ENCODE measurements at places on chromosomes 2 and 18.

DNA sequence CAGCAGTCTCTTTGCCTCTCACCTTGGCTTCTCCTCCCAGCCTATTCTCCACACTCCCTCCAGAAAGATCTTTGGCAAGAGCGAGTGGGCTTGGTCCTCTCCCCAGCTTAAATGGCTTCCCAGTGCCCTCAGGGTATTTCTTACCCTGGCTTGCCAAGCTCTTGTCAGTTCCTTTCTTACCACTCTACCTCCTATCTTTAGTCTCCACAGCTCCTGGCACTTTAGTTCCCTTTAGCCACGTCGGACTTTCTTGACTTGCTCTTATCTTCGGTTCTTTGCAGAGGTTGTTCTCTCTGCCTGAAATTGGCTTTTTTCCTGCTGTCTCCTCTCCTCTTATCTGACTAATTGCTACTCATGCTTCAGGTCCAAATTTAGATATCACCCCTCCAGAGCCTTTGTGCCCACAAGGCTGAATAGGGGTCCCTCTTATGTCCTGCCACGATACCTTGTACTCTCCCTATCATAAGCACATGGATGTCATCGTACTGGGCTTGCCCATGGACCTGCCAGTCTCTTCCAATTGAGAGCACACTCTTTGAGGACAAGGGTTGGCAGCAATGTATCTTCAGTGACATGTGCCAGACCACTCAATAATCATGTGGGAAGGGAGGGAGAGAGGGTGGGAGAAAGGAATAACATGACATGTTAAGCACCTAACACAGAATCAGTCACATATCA, 131.7 kb upstream of the CTAGE1 start:
- DNase-seq = no peak

DNA sequence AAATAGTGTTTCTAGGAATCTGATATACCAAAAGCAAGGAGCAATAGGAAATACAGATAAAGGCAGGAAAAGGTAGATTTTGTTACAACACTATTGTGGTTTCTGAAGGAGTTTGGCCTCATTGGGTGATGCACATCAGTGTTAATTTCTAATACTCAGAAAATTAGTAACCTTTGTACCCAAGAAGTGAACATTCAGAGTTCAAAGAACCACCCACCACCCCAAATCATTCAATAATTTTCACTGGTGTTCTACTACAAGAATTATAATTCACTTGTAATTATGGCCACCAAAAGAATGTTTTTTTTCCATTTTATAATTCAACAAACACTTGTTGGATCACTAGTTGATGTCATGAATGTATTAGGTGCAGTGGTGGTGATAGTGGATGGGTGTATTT, 183.3 kb downstream of the UBE2E3 start:
- no peak for DNase-seq

DNA sequence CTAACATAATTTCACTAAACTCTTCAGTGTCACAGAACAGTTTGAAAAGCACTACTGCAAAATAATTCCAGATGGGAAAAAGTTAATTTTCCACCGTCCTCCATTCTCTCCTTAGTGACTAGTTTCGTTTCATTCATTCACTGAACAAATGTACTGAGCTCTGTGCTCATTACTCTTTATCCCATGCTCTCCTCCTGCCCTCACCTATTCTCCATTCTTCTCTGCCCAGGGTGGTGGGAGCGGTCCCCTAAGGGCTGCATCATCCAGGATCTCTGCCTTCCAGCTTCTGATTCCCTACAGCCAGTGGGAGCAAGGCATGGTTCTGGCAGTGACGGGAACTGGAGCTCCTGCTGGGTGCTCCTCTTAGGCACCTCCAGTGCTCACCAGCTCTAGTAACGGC, 133.9 kb upstream of the TLK1 start:
- DNase-seq = no peak

GRCh38 chr2:173210270-173211196, 134.9 kb downstream of the MAP3K20 start:
- DNase-seq = peak; percentile 14

DNA sequence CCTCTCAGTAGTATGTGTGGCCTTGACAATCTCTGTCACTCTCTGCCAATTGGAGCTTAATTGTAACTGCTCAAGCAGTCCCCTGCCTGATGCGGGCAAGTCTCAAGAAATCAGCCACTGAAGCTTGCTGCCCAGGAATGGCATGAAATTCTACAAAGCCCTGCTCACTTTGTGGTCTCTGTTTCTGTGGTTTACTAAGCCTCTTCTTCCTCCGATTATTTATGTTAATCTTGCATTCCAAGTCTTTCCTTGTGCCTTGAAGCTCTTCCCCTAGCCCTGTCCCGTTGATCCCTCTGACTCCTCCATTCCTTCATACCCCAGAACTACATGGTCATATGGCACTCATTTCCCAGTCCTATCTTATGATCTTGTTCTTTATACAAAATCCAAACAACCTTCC, 489.3 kb upstream of the CHST9 start:
- no peak for DNase-seq

GRCh38 chr2:171754254-171754939, 67.1 kb downstream of the DYNC1I2 start:
- no peak for DNase-seq

DNA sequence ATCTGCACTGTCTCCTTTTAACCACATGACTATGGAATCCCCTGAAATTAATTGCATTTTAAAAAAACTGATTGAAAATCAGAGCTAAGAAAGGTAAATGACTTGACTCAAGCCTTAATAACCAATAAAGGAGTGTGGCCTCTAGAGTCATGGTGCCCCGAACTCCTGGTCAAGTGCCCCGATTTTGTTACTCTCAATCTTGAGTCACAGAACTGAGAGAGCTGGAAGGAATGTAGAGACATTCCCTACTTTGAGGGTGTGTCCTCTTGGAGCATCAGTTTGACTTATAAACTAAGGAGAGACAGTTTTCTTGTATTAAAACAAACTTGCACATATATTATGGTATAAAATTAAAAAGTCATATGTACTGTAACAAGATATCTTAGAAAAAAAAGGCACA, 2.4 kb downstream of the WDR43 start:
- no peak for DNase-seq

DNA sequence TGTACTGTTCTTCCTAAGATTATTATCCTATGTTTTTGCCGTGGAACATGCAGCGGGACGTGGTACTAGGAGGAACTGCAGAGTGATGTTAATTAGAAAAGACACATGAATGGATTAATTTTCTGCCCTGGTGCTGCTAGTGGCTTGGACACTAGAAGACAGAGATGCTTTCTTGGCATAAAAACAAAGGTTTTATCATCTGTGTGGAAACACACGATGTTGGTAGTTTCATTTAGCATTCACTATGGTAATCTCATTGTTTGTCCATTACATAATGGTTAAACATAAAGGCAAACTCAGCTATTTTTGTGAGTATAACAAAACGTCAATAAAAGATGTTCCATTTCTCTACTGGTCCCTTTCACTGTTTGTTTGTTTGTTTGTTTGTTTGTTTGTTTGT, 22.8 kb downstream of the COL6A3 start:
- no peak for DNase-seq

DNA sequence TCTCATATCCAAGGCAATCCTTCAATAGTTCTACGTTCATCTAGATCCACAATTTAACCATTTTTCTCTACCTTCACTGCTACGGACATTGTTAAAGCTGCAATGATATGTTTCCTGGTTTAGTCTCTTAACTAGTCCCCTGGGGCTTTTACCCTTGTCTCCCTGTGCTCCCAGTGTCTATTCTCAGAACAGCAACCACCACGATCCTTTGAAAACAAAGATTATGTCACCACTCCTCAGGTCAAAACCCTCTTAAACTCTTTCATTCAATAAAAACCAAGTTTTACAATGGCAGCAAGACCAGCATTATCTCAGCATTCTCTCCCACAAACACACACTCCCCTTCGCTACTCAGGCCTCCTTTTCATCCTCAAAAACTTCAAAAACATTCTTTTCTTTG, 298.2 kb upstream of the CHST9 start:
- no peak for DNase-seq

DNA sequence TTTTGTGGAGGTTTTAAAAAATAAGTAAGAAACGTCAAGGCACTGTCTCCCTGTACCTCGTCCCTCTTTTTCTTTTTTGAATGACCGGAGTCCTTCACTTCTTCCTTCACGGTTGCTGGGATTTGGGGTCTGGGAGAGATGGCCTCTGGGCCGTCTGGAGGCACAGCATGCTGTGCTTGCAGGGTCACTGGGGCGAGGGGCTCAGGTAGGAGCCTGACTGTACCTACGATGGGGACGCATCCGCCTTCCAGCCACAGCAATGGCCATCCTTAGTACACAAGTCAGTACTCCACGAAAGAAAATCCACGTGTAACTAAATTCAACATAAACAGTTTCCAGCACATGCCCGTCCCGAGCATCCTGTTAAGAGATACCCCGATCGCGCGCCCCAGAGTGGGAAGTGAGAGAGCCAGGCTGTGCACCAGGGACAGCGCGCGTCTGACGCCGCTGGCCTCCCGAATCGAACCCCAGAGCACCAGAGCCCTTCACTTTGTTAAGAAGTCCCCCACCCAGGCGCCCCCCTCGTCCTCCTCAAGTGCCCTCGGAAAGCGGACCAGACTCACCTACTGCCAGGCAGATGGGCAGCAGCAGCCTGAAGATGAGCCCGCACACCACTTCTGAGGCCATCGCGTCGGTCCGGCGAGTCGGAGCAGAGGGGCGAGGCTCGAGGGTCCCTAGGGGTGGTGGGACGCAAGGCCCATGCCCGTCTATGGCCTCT, 1.2 kb downstream of the PIEZO2 start:
- DNase-seq = no peak

DNA sequence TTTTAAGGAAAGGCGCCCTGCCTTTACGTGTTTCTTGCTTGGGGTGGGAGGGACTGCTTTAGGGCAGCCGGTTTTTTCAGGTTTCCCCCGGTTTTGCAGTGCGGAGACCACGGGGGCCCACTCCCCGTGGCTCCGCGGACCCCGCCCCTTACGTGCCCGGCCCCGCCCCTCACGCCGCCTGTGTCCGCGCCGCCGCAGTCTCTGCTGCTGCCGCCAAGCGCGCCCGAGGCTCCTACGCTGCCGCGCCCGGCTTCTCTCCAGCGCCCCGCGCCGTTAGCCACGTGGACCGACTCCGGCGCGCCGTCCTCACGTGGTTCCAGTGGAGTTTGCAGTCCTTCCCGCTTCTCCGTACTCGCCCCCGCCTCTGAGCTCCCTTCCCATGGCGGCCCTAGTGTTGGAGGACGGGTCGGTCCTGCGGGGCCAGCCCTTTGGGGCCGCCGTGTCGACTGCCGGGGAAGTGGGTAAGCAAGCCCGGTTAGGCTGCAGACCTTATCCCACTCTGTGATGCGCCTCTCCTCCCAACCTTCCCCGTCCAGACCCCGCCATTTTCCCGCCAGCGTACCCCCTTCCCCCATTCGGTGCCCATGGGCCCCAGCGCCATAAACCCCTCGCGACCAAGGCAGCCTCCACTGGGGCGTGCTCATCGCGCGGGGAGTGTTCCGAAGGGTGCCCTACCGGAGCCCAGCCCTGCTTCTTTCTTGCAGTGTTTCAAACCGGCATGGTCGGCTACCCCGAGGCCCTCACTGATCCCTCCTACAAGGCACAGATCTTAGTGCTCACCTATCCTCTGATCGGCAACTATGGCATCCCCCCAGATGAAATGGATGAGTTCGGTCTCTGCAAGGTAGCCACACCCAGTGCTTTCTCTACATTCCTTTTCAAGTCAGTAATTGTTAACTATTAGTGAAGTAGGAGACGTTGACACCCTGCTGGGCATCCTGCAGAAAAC, at the start of gene CAD:
Gene CAD (plus strand): TSS at position 197 of the 949 bp plus-strand sequence. CDS start 183 bp downstream, at position 380.
- peak; percentile 81 for DNase-seq

GRCh38 chr2:24330161-24330560, 30.2 kb downstream of the ITSN2 start:
- no peak for DNase-seq

DNA sequence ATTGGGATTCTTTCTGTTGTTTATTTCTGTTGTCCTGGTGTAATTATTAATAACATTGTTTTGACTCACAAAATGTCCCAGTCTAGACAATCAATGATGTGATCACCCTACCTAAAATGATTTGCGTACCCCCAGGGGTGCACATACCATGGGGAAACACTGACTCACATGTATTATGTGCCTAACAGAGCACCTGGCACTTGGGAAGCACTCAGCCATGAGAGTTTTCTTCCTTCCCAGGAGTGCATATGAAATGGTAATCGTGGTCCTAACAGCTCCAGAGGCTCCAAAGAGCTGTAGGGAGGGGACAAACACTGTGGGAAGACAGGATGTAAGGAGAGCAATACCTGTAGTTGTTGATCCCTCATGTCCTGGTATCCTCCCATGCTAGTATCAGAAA, 187.8 kb upstream of the ERBB4 start:
- DNase-seq = no peak

Measured in T-helper 9 cell (primary cell).